Activated effector memory CD4-positive, alpha-beta T cell treated with Interleukin-2 at 50 U/mL for 16 hours (primary cell): ENCODE measurements at places on chromosomes 11 and 22.
A peak's percentile ranks its signal among the peaks of the same experiment; 100 is the strongest.

- no peak for DNase-seq
Observed at GRCh38 chr22:25482868-25483639, 81.4 kb upstream of the GRK3 start.

DNA sequence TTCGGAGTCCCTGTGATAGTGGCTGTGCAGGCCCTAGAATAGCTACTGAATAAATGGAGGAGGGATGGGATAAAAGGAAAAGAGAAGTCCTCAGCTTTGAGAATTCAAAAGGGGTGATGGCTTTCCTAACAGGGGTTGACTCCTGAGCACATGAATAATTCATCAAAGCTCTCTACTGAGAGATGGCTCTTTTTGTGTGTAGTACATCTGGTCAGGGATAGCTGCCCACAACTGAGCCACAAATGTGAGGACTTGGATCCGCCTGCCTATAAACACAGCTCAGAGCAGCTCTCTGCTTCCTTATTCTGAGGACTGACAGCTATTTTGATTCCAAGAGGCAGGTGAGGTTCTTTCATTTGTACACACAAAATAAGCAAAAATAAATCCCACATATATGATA lies 82.3 kb downstream of the USP35 start:
- DNase-seq = no peak

DNA sequence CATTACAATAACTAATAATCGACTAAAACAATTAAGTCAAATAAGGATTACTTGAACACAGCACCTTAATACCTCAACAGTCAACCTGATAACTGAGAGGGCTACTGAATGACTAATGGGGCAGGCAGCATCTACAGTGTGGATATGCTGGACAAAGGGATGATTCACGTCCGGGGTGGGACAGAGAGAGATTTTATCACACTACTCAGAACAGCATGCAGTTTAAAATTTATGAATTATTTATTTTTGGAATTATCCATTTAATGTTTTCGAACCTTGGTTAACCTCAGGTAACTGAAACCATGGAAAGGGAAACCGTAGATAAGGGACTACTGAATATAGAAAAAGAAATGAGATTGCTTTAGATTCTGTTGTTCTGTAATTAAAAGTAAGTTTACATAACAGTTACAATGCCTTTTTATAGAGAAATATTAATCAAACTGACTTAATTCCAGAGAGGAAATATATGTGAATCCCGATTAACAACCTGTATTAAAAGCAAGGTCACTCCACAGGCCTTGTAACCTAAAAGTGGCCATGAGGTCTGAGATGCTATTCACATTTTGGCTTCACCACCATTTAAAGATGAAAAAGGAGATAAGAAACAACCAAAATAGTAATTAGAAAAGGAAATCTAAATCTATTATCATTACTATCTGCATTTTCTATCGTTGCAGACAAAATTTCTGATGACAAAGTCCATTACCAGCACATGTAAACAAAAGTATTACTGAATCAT lies 119.0 kb upstream of the TP53AIP1 start:
- DNase-seq = no peak

- peak; percentile 50 for DNase-seq
Observed at GRCh38 chr11:61028135-61028729, 56.8 kb downstream of the CD6 start.

GRCh38 chr11:110645253-110645652 lies 67.0 kb downstream of the ARHGAP20 start:
- DNase-seq = no peak

- no peak for DNase-seq
Observed at GRCh38 chr11:67548555-67549110, 25.4 kb upstream of the CABP2 start.

GRCh38 chr11:18780329-18780728 lies 11.3 kb downstream of the PTPN5 start:
- DNase-seq = no peak

DNA sequence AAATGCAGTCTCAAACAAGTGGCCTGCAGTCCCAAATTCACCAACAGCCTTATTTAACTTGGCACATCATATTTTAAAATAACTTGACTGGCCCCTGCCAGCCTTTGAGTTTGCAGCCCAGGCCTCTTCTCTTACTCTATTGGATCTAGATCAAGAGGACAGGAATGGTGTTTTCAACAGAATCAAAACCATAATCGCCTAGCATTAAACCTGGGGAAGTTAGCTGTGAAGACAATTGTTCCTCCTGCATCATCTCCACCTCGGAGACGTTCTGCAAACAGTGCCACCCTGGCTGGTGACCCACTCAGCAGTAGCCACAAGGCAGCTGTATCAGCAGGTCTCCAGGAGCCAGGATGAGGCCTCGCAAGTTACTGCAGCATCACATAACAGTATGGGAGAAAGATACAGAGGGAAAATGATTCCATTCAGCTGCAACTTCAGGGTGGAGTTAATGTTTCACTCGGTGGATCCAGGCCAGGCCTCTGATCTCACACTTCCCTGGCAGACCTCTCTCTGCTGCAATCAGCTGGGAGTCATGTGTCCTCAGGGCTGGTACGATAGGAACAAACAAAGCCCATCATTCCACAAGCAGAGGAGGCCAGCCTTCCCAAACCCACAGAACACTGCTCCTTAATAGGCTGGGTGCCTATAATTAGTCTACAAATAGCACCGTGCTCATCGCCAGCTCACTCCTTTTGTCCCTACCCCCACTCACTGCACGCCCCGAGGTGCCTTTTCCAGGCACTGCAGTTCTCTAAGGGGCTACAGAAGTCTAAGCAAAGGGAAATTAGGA lies 18.6 kb upstream of the SCN2B start:
- no peak for DNase-seq

DNA sequence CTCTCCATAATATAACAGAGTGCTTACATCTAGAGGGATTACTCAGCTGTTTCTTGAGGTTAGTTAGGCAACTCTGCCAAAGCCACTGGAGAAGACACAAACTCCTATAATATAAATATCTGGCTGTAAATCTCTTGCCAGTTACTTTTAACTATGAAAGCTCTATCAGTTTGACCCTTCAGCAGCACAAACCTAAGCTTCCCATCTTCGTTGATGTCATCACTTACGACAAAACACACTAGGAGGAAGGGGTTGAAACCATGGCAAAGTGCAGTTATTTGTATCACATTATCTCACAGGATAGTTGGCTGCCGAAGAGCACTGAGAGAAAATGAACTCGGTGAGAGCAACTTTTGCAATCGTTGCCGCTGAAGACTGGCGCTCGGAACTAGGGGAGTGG lies 922.1 kb downstream of the OPCML start:
- DNase-seq = no peak

- no peak for DNase-seq
Observed at GRCh38 chr11:132904607-132905006, 627.7 kb downstream of the OPCML start.

DNA sequence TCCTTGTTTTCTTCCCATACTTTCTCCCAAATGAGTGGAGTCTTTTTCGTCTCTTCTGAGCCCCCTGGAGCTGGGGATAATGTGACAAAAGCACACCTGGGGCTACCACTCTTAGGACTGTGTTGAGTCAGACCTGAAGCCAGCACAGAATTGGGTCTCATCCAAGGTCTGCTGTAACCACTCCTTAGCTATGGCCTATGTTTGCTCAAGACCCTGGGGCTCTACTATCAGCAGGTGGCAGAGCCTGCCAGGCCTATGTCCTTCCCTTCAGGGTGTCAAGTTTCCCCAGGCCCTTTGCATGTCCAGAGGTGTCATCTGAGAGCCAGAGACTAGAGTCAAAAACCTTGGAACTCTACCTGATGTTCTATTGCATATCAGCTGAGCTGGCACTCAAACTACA lies 335.7 kb downstream of the DDX10 start:
- DNase-seq = no peak

DNA sequence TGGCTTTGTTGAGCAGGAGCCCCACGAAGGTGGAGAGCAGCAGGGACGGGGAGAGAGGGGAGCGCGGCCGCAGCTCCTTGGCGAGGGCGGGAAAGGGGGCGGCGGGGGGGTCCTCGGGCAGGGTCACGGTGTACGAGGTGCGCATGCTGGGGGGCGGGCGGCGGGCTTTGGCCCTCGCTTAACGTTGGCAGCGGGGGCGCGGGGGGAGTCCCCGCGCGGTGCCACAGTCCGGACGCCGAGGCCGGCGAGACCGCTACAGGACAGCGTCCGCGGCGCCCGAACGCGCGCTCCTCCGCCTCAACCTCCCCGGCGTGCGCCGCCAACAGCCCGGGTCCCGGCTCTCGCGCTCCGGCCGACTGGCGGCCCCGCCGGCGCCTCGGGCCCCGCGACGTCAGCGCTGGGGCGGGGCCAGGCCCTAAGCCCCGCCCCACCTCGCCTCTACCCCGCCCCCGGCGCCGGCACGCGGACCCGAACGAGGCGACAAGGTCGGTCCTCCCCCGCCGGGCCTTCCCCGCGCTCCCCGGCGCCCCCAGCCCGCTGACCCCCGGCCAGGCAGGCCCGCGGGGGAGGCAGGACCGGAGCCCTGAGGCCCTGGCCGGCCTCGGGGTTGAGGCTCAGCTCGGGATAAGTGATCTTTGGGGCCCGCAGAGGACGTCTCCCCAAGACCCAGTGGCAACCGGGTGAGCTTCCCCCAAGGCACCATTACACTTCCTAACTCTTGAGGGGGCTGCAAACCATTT lies 17.5 kb downstream of the USP2 start:
- peak; percentile 38 for DNase-seq

DNA sequence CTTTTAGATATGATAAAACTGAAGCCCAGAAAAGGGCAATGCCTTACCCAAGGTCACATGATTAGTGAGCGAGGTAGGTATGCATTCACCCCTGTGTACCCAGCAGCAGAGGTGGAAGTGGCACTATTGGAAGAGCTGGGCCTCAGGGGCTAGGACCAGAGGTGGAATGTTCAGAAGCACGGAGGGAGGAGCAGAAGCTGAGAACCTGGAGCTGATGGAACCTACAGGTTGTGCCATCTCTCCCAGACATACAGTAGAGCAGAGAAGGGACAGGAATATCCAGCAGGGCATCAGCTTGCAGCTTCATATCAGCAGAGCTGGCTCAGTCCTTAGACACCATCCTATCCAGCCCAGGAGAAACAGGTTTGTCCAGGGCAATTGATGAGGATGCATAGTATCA lies 14.6 kb upstream of the FCHSD2 start:
- DNase-seq = no peak

DNA sequence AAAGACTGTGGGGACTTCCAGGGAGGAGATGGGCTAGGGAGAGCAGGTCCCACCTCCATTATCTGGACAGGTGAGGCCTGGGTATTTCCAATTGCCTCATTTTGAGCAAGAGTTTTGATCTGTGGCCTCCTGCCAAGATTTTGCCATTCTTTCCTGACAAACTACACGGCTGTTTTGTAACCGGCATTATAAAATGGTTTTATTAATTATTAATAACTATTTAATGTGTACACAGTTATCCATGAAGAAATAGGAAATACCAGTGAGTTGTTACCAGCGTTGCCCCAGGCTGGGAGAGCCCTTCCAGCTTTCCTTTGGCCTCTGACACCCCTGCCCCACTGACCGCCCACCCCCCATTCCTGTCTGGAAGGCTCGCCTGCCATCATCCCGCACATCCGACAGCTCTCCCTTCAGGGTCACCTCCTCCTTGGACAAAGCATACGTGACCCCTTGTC lies 14.9 kb upstream of the SEC14L3 start:
- no peak for DNase-seq

DNA sequence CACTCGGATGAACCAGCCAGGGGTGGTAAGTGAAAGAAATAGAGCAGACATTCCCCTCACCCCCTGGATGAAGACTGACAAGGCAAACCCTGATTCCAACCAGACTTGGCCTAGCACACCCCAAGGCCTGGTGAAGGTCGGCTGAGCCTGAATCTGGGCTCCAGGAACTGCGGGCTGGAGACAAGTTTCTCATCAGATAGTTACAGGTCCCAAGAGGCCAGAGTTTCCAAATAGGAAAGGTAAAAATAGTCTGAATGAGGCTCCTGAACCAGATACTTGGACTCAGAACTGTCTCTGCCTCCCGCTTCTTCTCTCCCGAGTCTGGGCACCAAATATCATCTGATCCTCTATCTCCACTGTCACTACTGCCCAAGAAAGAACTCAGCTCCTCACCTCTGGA lies 7.8 kb downstream of the ZMAT5 start:
- no peak for DNase-seq
